ENCODE measurements at places on chromosomes 2 and 18. TPM values are rescaled to one million over a fixed set of nuclear protein-coding genes. Genes with fewer than 3 reads are reported as not detected.

Gene NT5C1B
- total RNA-seq, result not detected

Gene HEATR5B
- total RNA-seq, result 126 TPM

Gene SLC4A5
- 2.2 TPM for total RNA-seq

Gene TYMS
- total RNA-seq, result 2.0 TPM

Gene FKBP1B
- 60.0 TPM for total RNA-seq

Gene LINC00305
- not detected for total RNA-seq

Gene KCNE4
- 3.7 TPM for total RNA-seq

Gene FEV
- total RNA-seq, result not detected

Gene RTP5
- 2.5 TPM for total RNA-seq

All from occipital lobe (tissue), 3 donors.